ENCODE measurements at places on chromosomes 5 and 9. TPM values are rescaled to one million over a fixed set of nuclear protein-coding genes. Genes with fewer than 3 reads are reported as not detected.

Gene GALNT12
- 8.8 TPM for polyA plus RNA-seq

Gene SPAAR
- polyA plus RNA-seq: 1.5 TPM

Gene FNIP1
- 15.7 TPM for polyA plus RNA-seq

Gene ERMP1
- polyA plus RNA-seq: 62.1 TPM

Gene SH3TC2
- polyA plus RNA-seq: 0.88 TPM

Gene ANGPTL2
- polyA plus RNA-seq: 11.4 TPM

Gene MELK
- 24.0 TPM for polyA plus RNA-seq

DNA sequence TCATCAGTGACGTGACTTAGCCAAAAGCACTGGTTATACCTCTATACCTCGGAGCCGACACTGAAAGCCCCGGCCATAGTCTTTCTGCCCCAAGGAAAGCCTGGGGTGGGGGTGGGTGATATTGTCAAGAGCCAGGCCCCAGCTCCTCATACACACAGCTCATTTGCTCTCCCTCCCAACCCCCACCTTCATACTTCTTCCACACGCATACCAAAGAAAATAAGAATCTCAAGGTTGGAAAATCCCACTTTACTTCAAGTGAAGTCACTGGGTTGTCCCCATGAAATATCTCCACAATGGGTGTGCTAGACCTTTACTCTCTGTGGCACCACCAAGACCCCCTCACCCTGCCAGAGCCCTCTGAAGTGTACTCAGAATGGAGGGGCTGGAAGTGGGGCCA, 27.1 kb upstream of the MGAT1 start:
- DNase-seq: no peak

DNA sequence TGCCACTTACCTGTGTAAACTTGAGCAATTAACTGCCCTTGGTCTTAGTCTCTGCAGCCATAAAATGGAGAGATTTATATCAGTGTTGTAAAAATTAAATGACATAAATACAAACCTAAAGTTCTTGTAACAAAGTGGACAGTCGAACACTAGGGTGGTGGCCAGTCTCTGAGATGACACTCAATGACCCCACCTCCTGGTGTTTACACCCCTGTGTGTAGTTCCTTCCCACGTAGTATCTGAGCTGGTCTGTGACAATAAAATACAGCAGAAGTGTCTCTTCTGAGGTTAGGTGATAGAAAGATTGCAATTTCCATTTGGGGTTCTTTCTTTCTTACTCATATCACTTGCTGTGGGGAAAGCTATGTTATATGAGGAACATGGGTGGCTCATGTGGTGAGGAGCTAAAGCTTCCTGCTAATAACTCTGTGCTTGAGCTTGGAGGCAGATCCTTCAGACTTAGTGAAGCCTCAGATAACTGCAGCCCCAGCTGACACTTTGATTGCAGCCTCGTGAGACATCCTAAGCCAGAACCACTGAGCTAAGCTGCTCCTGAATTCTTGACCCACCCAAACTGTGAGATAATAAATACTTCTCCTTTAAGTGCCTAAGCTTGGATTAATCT, 173.4 kb upstream of the CHD1 start:
- no peak for DNase-seq

GRCh38 chr5:14156650-14157492, 13.7 kb downstream of the TRIO start:
- no peak for DNase-seq

DNA sequence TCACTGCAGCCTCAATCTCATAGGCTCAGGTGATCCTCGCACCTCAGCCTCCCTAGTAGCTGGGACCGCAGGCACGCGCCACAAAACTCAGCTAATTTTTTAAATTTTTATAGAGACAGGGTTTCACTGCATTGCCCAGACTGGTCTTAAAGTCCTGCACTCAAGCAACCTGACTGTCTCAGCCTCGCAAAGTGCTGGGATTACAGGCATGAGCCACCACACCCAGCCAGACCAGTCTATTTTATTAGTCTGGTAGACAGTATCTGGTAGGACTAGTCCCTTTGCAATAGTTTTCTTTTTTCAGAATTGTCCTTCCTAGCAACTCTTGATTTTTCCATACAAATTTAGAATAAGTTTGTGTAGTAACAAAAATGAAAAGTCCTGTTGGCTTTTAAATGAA, 14.1 kb upstream of the GPR150 start:
- DNase-seq: no peak

DNA sequence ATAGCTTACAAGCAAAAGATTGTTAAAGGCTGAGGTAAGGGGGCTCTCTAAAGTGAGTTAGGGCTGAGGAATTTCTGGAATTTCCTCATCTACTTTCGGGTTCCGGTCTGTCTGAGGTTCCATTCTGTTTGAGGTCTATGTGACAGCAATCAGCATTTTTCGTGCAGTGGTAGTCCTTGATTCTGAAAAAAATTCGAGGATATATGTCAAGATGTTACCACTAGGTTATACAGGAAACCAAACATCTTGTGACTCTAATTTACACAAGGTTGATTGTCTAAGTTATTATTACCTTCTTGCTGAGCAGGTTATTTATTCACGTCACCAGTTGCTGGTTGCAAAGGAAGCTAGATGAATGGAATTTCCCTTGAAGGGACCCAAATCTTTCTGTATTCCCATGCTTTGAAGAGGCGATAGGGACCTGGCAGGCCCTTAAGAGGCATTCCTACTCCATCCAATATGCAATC, 35.2 kb downstream of the RLN2 start:
- no peak for DNase-seq

DNA sequence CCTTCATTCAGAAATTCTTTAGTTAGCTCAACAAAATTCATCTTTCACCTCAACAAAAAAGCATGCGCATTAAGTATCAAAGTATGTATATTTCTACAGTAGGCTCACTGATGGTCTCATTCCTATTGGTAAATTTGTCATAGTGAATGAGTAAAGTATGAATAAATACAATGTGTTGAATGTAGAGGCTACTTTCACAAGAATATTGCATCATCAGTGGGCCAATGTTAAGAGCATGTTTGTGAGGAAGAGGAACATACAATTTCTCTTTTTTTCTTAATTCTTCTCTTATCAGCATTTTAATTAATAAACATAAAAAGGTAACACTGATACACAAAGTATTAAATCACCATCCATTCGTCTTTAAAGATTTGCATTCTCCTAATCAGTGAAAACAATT, 505.1 kb downstream of the CETN3 start:
- DNase-seq: no peak

DNA sequence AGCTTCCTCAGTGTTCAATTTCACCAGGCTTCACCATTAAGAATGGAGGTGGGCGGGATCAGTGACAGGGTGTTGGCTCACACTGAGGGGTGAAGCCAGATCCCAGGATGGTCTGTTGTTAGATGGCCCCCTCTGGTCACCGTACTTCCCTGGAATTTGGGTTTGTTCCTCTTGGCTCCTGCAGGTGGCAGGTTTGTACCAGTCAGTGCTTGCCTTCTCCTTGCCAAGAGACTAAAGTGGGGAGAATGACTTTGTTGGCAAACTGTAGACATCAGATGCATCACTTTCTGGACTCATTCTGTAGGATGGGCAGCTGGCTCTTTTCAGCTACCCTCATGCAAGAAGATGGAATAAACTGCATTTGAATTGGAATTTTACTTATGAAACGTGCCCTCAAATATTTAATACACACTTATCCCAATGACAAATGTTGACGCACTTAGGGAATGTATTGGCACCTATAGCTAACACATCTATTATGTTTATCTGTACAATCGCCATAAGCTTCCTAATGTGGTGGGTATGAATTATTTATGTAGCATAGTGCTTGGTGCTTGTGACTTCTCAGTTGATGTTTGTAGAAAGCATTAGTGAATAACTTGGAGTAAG, 31.4 kb upstream of the ANKRD55 start:
- DNase-seq: no peak

DNA sequence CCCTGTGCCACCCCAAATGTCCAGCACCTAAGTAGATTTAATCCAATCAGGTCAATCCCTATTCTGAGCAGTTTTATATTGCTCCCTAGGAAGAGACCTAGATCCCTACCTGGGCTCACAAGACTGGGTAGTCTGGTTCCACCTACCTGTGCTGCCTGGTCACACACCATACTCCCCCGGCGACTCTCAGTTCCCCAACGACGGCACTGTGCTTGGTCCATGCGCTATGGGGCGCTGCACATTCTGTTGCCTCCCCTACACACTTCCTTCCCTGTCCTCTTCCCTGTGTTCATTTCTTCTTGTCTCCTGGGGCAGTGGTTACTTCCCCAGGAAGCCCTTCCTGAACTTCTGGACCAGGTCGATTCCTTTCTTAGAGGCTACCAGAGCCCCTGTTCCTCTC, 109.9 kb upstream of the IL12B start:
- DNase-seq: no peak

DNA sequence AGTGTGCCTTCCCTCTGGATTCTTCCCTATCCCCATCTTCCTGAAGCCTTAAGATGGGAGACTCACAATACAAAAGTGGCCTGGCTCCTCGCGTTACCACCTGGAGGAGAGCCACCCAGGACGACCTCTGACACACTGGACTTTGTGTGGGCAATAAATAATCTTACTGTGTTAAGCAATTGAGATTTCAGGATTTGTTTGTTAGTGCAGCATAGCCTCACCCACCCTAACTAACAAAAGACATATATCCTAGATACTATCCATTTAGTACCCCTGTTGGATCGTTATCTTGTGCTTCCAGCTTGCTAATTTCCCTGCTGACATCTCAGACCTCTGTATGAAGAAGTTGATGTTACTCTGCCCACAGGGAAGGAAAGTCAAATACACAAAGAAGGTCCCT, 7.9 kb downstream of the GABBR2 start:
- no peak for DNase-seq

All from right renal cortex interstitium (tissue), 3 donors.